ENCODE measurements at places on chromosomes 13 and 19. TPM values are rescaled to one million over a fixed set of nuclear protein-coding genes. Genes with fewer than 3 reads are reported as not detected.

DNA sequence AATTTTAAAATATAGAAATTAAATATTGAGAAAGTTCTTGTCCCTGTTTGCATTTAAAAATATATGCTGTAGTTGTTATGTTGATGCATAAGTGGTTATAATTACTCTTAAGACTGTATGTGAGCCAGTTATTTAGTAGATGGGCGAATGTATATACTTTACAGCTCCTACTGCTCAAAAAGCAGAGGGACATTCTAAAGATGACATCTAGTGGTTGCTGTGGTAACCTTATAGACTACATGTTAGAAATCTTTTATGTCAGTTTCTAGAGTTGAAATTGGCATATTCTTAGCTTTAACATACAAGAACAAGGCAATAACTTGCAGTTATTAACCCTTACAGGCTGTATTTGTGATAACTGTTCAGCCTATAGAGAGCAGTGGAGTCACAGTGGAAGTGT, 160.5 kb downstream of the OLFM4 start:
- no peak for DNase-seq

DNA sequence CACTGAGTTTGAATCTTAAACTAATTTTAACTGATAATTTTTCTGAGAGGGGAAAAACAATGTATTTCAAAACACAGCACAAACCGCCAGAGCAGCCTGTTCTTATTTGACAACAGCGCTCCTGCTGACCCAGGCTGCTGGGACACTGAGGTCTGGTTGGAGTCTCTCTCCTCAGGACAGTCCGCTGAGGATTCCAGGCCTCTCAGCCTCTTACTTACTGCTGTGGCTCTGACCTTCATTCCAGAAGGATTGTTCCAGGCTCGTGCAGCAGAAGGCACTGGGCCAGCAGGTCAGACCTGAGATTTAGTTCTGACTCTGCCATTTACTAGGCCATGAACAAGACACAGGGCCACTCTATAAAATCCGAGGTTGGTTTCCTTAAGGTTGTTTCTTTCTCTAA, 393.6 kb downstream of the TDRD3 start:
- no peak for DNase-seq

GRCh38 chr19:29579308-29579910, 26.7 kb upstream of the POP4 start:
- no peak for DNase-seq

GRCh38 chr13:32537580-32538142, 934 bp downstream of the N4BP2L2 start:
- DNase-seq: no peak

The CDX2 gene
- total RNA-seq: not detected

- DNase-seq: no peak
Measured at GRCh38 chr13:76887076-76887563, 915 bp upstream of the KCTD12 start.

The THOP1 gene
- 30.6 TPM for total RNA-seq

DNA sequence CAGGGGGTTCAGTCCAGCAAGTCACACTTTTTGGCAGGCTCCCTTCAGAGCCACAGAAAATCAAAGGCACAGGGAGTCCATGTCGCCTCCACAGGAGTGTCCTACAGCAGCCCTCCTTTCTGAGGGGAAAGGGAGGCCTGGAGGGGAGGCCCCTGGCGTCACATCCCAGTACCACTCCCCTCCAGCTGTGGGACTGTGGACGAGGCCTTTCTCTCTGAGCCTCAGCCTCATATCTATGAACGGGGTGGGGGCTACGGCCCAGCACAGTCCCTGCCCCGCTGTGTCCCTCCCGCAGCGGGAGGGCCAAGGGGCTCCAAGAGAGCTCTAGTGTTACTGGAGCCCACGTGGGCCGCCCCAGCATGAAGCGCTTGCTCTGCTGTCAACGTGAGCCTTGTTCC, 23.8 kb downstream of the PEPD start:
- peak; percentile 35 for DNase-seq

GRCh38 chr19:2064788-2065524, 13.9 kb upstream of the MKNK2 start:
- peak; percentile 81 for DNase-seq

The CLDND2 gene
- 1.2 TPM for total RNA-seq

DNA sequence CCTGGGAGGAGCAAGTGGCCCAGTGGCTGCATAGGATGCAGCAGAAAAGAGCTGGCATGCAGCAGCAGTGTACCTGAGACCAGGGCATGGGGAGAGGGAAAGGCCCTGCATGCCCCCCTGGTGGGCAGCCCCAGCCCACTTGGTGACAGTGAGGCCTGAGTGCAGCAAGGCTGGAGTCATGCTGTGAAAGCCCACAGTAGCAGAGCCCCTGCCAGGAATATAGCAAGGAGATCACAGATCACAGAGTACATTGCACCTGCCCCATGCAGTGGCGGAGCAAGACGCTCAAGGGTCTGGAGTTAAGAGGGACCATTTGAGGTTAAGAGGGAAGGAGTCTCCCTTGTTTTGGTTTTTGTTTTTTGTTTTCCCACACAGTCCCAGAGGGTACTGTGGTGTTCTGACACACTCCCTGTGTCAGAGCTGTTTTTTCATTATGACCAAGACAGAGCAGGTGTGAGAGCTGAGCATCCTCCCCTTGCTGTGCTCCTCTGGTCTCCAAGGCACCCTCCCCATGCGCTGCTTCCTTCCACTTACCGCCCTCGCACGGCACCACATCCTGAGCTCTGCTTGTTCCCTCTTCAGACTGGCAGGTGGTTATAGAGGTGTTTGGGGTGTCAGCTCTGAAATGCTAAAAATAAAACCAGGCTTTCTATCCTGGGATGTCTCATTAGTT, 85.0 kb upstream of the UBL3 start:
- no peak for DNase-seq

GRCh38 chr19:33365691-33366090, 7.8 kb upstream of the CEBPG start:
- DNase-seq: no peak

- no peak for DNase-seq
Measured at GRCh38 chr19:6501740-6502648, at the start of gene TUBB4A. TSS of gene TUBB4A (minus strand) at chr19:6502309. CDS start at chr19:6502212, 97 bp downstream.

DNA sequence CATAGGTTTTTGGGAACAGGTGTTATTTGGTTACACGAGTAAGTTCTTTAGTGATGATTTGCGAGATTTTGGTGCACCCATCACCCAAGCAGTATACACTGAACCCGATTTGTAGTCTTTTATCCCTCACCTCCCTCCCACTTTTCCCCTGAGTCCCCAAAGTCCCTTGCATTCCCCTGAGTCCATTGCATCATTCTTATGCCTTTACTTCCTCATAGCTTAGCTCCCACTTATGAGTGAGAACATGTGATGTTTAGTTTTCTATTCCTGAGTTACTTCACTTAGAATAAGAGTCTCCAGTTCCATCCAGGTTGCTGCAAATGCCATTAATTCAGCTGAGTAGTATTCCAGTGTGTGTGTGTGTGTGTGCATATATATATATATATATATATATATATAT, 97.2 kb upstream of the EDNRB start:
- DNase-seq: no peak

- no peak for DNase-seq
Measured at GRCh38 chr13:67184247-67184646, 45.9 kb downstream of the PCDH9 start.

- DNase-seq: no peak
Measured at GRCh38 chr13:41605319-41606285, 148.3 kb downstream of the RGCC start.
